ENCODE measurements at places on chromosomes 16 and 17.

- no peak for DNase-seq
Observed at GRCh38 chr17:13973960-13974651, 95.2 kb upstream of the COX10 start.

DNA sequence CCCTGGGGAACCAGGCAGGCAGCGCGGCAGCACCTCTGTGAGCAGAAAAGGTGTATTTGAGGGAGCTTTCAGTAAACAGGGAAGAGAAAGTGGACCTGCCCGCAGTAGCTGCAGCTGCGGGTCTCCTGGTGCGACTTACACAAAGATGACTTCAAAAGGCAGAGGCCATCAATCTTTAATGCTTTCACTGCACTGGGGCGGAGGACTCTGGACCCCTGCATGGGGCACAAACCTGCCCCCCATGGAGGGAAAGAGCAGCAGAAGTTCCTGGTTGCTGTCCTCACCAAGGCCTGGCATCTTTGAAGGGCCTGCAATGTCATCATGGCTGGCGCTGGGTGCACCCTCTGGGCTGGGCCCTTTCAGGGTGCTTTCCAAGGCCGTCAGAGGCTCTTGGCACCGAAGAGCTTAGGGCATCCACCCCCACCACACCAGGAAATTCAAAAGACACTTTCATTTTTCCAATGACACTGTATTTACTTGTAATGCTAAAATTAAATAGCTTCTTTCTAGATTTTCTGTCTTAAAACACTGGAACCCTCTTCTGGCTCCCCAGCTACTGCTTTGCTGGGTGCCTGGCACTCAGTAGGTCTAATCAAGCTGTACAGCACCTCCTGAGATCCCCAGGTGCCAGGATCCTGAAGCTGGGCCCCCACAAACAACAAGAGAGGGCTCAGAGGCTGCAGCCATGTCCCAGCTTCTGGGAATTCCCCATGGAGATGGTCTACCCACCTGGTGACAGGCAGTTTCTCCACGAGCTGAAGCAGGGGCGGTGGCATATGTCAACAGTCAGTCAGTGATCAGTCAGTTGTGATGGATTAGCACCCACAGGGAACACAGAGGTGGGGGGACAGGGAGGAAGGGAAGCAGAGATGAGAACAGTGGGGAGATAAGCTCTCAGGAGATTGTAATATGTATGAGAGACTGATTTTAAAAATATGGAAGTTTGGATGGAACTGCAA is 2.1 kb upstream of the CACNG1 start:
- no peak for DNase-seq

DNA sequence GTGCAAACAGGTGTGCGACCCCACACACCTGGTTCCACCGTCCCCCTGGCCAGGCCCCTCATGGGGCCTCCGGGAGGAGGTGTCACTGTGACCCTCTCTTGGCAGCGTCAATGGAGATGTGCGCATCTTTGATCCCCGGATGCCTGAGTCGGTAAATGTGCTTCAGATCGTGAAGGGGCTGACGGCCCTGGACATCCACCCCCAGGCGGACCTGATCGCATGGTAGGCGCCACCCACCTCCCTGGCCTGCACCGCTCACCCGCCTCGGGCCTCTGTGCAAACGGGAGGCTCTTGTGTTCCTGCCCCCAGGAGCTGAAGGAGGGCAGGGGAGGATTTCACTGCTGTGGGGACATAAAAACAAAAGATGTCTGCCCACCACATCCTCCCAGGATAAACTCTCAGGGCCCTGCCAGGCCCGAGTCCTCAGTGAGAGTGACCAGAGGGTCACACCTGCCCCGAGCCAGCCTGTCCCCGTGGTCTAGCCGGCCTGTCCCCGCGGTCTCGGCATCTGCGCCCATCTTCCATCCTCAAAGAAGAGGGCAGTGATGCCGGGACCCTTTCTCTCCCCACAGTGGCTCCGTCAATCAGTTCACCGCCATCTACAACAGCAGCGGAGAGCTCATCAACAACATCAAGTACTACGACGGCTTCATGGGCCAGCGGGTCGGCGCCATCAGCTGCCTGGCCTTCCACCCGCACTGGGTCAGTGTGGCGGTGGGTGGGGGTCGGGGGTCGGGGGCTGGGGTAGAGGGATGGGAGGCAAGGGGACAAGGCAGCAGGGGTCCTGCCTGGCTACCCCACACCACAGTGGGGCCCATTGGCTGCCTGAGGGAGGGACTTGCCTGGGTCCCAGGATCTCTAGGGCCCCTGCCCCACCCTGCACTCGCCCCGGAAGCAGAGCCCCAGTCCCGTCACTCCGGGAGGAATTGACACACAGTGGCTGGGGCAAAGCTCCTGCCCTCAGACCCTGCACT is 29.0 kb upstream of the CHMP6 start:
- DNase-seq, result no peak

GRCh38 chr16:83136924-83137323 is 510.2 kb downstream of the CDH13 start:
- DNase-seq, result no peak

- no peak for DNase-seq
Observed at GRCh38 chr16:10137341-10137740, 44.9 kb downstream of the GRIN2A start.

Measured in activated CD4-positive, alpha-beta T cell treated with anti-CD3 and anti-CD28 coated beads, Interleukin-2, amount 50 U/mL, for 4 hours (primary cell).